ENCODE measurements at places on chromosomes 7 and 10.

DNA sequence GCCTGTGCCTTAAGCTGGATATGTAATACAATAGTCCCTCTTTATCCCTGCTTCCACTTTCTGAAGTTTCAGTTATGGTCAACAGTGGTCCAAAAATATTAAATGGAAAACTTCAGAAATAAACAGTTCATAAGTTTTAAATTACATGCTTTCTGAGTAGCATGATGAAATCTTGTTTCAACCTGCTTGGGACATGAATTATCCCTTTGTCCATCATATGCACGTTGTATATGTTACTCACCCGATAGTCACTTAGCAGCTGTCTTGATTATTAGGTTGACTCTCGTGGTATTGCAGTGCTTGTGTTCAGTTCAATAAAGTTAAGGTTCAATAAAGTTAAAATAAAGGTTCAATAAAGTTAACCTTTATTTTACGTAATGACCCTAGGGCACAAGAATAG is 25.5 kb downstream of the C1GALT1 start:
- DNase-seq: no peak

- DNase-seq: no peak
These were observed 58.1 kb upstream of the TES start for GRCh38 chr7:116152276-116152675.

DNA sequence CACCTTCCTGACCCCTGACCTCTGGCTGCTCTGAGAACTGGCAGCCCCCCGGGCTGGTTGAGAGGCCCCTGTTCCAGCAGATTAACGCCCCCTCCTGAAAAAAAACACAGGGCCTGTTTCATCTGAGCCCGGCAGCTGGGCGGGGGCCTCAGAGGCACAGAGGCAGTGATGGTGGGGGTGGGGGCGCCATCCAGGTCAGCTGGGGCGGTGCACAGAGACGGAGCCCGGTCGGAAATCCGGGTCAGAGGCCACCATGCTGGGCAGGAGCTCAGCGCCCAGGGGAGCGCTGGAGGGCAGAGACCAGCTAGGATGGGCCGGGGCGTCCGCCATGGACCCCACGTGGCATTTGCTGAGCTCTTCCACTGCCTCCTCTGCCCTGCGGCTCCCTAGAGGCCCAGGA is 68.0 kb downstream of the UNCX start:
- no peak for DNase-seq

GRCh38 chr10:17454161-17455014 is at the start of gene ST8SIA6:
Gene ST8SIA6 (minus strand): TSS chr10:17454595. CDS start chr10:17454255, 340 bp downstream.
- no peak for DNase-seq

- DNase-seq: no peak
These were observed 91.7 kb upstream of the HPS1 start for GRCh38 chr10:98538472-98538871.

GRCh38 chr10:128048819-128049210 is 77.4 kb downstream of the MKI67 start:
- DNase-seq: no peak
